ENCODE measurements at places on chromosomes 4 and X.

- no peak for DNase-seq
Observed at GRCh38 chr4:175953960-175954521, 111.6 kb upstream of the WDR17 start.

DNA sequence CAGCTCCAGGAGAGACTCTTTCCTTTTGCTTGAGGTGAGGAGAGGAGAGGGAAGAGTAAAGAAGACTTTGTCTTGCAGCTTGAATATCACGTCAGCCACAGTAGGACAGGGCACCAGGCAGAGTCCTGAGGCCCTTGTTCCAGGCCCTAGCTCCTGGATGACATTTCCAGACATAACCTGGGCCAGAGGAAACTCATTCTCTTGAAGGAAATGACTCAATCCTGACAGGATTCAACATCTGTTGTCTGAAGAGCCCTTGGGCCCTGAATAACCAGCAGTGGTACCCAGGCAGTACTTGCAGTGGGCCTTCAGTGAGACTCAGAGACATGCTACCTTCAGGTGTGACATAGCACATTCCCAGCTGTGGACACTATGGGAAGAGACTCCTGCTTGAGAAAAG lies 62.8 kb downstream of the FGF16 start:
- no peak for DNase-seq

DNA sequence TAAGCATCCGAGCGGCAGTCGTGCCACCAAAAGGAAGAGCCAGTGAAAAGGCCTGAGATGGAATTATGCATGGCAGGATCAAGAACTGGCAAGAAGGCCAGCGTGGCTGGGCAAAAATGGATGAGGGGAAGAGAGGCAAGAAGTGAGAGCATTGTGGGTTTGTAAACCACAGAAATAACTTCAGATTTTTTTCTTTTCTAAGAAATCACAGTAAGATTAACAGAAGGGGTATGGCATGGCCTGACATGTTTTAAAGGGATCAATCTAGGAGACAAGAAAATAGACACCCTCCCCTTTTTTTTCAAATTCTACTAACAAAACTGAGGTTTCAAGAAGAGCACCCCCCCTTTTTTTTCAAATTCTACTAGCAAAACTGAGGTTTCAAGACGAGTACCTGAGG lies 82.5 kb downstream of the BMP3 start:
- DNase-seq: no peak

GRCh38 chrX:43643201-43643600 lies 12.9 kb upstream of the MAOA start:
- DNase-seq: no peak

DNA sequence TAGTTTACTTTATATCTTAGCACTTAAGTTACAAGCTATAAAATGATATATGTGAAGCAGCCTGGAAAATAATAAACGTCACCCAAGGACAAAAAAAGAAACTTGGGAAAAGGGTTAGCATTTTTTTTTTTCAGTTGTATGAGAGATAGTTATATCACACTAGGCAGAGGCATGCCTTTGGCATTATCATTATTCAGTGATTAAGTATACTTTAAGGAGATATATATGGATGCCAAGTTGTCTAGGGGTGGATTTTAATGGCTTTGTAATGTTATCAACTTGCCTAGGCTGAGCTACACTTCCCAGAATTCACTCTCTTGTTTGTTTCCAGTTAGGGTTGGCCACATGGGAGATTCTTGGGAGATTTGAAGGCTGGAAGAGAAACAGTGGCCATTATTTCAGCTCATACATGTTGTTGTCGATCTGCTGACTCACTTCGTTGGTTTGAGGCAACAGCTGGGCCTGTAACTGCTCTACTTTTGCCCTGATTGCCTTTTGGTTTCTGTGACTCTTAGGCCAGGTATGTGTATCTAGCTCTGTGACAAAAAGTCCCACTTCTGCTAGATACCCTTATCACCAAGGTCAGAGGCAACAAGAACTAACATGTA lies 11.5 kb upstream of the SRPX start:
- DNase-seq: no peak

Measured in stimulated activated CD4-positive, alpha-beta T cell treated with anti-CD3 and anti-CD28 coated beads, Interleukin-4, amount 100 ng/mL, for 48 hours (primary cell).